ENCODE measurements at places on chromosomes 2 and 18.

GRCh38 chr2:28915939-28916338, 21.5 kb downstream of the WDR43 start:
- DNase-seq: no peak

DNA sequence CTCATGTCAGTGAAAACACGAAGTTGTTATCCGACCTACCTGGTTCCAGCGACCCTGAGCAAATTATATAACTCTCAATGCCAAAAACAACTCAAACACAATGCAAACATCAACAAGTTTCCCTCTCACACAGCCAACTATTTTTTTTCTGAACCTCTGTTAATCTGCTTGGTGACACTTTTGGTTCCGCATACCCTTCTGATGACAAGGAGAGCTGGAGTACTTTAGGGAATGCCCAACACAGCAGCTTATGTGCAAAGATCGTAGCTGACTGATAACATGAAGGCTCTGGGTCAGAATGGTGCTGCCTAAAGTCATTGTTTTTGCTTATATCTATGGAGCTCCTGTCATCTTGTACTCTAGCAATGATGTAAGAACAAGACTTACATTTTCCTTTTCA, 72.7 kb upstream of the CCDC68 start:
- no peak for DNase-seq

- no peak for DNase-seq
These were observed 200.7 kb upstream of the PIK3C3 start for GRCh38 chr18:41754332-41754731.

DNA sequence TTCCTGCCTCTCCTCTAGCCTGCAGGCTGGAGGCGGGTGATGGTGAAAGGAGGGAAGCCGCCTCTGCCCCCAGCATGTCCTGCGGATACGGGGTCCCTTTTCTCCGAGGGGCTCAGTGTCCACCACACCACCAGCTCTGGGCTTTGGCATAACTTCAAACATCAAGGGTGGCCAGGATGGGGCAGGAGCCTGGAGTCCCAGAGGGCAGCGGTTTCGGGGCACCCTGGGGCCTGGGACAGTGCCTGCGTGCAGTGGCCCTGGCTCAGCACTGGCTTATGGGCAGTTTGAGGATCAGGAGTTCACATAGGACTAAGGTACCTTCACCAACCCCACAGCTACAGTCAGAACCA, 85.5 kb upstream of the GPC1 start:
- DNase-seq: no peak

GRCh38 chr2:178025551-178026185, 46.9 kb downstream of the PDE11A start:
- no peak for DNase-seq

DNA sequence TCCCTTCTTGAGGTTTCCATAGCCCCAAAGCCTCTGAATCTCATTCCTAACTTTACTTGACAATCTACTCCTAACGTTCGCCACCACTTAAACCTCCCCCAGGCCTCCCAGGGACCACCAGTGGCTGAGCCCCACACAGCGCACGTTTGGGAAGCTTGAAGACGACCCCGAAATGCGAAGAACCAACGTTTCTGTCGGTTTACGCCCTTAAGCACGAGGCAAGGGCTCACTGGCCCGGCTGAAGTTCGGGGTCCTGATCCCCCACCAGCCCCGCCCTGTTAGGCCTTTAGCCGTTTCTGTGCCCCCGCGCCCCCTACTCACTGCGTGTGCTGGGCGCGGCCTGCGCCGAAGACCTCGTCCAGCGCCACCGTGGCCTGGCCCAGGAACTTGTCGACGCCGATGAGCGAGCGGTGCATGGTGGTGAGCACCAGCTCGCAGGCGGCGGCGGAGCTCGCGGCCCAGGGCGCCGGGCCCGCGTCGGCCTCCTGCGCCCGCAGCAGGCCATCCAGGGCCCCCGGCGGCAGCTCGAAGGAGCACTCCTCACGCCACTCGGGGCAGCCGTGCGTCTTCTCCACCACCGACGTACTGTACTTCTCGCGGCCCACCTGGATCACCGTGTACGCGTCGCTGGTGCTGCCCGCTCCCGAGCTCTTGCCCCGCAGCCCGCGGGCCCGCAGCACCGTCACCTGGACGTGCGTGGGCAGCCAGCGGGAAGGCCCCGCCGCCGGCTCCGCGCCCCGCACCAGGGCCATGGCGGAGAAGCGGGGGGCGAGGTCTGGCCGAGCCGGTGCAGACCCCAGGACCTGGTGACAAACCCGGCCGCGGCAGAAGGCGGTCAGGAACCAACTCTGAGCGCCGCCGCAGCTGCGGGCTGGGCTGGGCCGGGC, 479 bp downstream of the RAB11FIP5 start:
- no peak for DNase-seq

DNA sequence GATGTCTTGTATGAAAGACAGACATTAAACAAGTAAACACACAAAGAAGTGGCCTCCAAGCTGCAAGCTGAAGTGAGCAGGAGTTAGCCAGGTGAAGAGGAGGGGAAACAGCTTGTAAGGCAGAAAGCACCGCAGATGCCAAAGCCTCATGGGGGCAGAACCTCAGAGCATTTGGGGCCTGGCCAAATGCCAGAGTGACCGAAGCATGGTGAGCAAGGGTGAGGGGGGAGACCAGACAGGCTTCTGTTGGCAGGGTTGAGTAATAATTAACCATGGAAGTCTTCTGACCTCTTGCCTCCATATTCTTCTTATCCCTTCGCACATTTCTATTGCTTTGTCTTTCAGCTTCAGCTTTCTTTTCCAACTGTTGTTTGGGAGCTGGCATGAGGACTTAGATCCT, 5.6 kb downstream of the QPCT start:
- no peak for DNase-seq

- no peak for DNase-seq
These were observed 21.4 kb upstream of the RUFY4 start for GRCh38 chr2:218047536-218048225.

GRCh38 chr2:178891959-178892485, 84.8 kb upstream of the TTN start:
- no peak for DNase-seq

- DNase-seq: no peak
These were observed 25.7 kb downstream of the CTDP1 start for GRCh38 chr18:79705272-79705671.

DNA sequence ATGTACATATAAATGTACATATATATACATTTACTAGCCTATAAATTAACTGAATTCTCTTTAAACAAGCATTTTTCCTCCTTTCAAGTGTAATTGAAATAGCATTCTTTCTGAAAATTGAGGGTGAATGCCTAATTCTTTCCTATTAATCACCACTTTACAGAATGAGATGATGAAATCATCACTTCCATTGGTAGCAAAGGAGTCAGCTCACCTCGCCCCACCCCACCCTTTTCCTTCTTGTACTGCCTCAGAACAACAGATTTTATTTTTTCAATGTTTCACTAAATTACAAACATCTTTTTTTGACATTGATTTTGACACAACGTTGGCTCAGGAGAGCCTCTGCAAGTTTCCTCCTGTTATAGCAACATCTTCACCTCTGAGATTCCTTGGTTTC, 181.9 kb upstream of the CDH7 start:
- no peak for DNase-seq

DNA sequence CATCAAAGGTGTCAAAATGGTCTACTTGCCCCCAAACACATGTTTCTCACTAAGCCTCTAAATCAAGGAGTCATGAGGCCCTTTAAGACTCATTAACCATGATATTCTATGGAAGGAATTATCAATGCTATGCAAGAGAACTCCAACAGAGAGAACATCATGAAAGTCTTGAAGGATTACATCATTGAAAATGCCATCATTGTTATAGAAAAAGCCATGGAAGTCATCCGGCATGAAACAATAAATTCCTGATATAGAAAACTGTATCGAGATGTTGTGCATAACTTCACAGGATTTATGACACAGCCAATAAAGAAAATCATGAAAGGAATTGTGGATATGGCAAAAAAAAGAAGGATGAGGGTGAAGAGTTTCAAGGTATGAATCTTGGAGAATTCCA, 1363.6 kb upstream of the CDH2 start:
- DNase-seq: no peak

- no peak for DNase-seq
These were observed 317.6 kb downstream of the GALR1 start for GRCh38 chr18:77567205-77567604.

- DNase-seq: no peak
These were observed 127.1 kb downstream of the CERS6 start for GRCh38 chr2:168583064-168583709.

DNA sequence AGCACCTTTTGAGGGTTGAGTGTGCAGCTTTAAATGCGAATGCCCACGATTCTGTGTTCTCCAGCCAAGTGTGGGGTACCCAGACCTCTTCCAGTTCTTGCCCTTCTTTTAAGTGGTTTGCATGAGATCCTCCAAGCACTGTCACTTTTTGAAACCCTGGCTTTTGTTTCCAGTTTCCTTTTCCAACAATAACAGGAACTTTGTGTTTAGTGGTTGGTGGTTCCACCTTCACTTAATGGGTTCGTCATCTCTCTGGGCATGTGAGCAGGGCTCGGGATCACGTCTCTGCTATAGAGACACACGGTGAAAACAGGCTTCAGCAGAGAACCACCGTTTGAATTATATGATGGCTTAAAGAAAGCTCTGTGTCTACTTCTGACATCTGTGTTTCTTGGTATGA, 197.6 kb downstream of the LDLRAD4 start:
- DNase-seq: no peak

GRCh38 chr2:39119732-39120520, 925 bp downstream of the SOS1 start:
- peak; percentile 53 for DNase-seq

- DNase-seq: no peak
These were observed 109.7 kb upstream of the CNTNAP5 start for GRCh38 chr2:123915380-123915779.

DNA sequence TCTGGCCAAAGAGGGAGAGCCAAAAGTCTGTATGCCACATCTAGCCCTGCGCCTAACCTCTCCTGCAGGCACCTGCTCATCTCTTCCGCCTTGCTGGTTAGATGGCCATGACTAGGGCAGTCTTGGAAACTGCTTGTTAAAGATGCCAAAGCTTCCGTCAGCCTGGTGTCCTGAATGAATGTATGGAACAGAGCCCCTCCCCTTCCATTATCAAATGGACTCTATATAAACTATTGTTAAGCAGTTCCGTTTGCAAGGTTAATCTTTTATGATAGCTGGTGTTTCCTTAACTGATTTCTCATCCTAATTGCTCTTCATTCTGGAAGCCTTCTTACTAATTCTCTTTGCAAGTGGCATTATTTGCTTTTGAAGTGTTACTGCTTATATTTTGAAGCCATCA, 87.1 kb downstream of the ATP9B start:
- no peak for DNase-seq

DNA sequence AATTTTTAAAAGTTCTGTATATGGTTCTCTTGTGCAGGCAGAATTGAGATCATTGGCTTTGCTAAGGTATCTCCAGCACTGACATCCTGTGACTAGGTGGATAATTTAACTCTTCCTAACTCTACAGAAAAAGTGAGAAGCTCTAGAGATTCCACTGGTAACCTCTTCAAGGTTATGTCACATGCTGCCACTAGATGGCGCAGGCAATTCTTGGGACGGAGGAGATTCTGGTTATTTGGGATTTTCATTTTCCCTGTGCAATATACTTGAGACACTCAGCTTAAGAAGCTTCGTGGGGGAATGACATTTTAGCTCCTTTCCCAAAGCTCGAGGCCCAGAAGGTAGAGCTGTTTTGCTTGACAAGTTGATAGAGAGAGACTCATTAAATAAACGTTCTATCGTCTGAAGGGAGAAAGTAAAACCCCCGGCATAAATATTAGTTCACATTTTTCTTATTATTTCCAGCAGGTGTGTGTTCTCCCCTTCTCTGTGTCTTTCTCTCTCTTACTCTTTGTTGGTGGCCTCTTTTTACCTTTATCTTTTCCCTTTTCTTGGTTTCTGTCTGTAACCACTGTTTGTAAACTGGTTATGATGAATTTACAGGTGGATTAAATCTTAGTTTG, 26.6 kb upstream of the LANCL1 start:
- DNase-seq: peak; percentile 54

GRCh38 chr2:167626301-167626700, 621.1 kb downstream of the STK39 start:
- no peak for DNase-seq

DNA sequence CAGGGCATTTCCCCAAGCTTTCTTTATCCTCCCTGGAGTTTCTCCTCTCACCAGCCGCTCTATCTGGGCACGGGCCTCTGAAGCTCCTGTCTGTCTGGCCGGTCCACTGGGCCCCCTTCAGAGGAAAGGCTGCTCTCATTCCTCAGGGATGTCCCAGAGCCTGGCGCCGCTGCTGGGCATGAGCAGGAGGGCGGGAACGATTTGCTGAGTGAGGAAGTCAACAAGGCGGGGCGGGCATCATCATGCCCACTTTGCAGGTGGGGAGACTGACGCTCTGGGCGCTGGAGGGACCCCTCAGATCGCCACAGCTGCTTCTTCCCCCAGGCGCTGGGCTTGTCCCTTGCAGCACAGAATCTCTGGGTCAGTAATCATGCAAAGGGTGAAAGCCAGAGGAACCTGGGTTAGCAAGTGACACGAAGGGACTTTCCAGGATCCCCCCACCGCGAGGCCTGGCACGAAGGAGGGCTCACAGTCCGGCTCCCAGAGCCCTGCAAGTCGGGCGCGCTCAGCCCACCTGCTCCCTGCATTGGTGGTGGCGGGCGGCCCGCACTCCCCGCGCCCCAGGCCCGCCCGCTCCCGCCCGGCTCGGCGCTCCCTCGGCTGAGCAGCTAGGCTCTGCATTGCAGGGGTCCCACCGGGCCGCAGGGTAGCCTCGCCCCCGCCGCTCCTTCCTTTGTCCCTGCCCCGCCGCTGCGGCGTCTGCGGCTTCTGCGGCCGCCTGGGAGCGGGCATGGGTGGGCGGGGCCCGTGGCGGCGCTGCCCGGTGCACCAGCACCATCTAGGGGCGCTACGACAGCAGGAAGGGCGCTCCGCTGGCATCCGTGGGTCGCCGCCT, 157.8 kb downstream of the CYRIA start:
- peak; percentile 41 for DNase-seq

GRCh38 chr2:219713110-219713509, 85.7 kb downstream of the SLC4A3 start:
- DNase-seq: peak; percentile 70

DNA sequence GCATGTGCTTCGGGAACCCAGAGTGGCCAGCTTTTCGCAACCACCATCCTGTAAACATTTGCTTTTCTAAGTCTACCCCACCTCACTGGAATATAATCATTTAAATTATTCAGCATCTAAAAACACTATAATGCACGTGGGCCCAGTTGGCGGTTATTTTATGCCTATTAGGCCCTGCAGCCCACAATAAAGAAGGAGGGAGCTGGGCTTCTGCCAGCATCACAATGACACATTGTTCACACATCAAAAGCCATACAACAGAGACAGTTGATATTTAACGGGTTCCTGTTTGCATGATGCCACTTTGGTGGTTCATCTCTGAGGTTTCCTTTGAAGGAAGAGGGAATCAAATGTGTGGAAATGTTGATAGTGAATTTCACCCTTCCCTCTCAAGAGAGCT, 916.0 kb upstream of the CELF4 start:
- DNase-seq: peak; percentile 2

GRCh38 chr2:221997100-221997499, 301.7 kb downstream of the PAX3 start:
- DNase-seq: no peak

- DNase-seq: peak; percentile 28
These were observed 59.0 kb downstream of the HNMT start for GRCh38 chr2:138023298-138023697.
